Activated T-helper 9 cell treated with anti-CD3 and anti-CD28 coated beads, Interleukin-2, amount 50 U/mL, for 16 hours (primary cell): ENCODE measurements at places on chromosomes 5 and 9.

GRCh38 chr9:80775530-80775929 lies 913.8 kb downstream of the TLE1 start:
- no peak for DNase-seq

- DNase-seq: no peak
Measured at GRCh38 chr5:164893071-164893470, 1387.7 kb downstream of the MAT2B start.

DNA sequence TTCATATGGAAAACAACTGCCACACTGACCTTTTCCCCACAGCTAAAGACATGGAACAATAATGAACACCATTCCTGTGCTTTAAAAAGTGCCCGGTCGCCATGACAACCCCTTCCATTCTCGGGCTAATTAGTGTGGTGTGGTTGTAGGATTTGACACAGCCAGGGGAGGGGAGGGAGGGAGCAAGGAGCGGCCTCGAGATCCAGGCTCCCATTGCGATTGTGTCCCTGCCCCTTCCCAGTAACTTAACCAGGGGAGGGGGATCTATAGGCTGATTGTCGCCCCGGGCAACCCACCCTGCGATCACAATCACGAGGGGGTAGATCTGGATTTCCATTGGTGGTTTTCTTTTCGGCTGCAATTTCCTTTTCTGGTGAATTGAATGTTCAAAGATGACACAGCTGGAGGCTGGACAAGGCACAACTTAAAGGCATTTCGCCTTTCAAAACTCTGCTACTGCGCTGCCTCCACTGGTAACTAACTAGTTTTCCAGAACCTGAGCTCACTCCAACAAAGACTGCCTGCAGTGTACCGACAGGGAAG lies 96.7 kb upstream of the RETREG1 start:
- no peak for DNase-seq

DNA sequence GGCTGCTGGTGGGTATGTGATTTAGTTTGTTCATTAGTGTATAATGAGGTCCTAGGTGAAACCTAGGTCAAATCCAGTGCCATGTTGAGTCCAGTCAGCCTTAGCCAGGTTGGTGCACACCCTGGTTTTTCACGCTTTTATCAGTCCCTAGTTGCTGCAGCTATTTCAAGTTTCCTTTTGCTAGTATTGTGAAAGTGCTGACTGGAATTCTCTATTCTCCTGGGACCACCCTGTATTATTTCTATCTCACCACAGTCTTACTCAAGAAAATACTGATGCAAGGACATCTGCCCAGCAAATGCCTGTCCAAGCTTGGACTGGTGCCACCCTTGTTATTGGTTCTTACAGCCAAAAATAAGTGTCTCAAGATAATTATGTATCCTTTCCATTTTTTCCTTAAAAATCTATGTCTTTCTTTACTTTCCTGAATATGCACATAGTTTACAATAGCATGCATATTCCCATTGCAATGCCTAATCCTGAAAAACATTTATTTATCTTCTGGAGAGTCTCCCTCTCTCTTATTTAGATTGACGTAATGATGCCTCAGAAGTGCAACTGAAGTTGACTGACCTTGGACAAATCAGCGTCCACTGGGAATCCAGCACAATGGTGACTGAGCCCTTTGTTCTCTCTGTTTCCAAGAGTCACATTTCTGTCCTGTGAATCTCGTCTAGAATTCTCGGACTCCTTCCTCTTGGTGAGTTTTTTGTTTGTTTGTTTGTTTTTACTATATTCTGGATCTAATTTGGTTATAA lies 1075.0 kb downstream of the CDH9 start:
- no peak for DNase-seq

GRCh38 chr9:81416476-81417298 lies 272.7 kb downstream of the TLE1 start:
- DNase-seq: no peak

GRCh38 chr9:134492721-134493460 lies 148.7 kb upstream of the COL5A1 start:
- no peak for DNase-seq

DNA sequence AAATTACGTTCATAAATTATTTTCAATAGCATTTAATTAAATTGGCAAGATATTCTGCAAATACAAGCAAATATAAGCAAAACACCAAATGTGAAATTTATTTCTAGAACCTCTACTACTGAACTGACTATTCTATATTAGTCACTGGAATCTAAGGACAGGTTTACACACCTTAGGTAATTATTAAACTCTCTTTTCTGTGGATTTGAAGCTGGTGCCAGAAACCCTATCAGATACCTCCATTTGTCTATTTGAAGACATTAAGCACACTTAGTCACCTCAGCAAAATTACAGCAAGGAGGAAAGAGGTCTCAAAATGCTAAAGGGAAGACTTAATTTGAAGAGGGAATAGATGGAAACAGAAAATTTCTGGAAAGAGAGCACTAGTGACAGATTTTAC lies 83.4 kb downstream of the CPLANE1 start:
- DNase-seq: no peak

- no peak for DNase-seq
Measured at GRCh38 chr9:130610862-130611707, 31.7 kb downstream of the FUBP3 start.

DNA sequence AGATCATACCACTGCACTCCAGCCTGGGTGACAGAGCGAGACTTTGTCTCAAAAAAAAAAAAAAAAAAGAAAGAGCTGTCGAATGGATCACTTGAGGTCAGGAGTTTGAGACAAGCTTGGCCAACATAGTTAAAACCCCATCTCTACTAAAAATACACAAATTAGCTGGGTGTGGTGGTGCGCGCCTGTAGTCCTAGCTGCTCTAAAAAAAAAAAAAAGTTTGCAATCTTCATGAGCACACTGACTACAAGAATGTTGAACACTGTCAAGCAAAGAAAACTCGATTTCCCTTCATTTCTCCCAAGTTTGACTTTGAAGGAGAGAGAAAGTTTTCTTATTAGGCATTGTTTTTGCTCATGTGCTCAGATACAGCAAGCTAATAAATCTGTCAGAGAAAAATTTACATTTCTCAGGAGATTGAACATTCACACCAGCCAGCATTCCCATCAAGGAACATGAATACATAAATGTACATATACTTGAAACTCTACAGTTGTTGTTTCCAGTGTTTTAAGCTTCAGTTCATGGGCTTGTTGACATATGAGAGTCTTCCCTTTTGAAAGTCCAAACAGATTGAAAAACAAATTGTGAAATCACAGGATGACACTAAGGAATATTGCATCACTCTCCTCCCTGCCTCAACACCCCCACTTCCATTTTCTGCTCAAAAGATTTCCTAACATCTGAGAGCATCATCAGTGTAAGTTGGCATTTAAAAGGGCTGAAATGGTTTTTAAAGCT lies 81.8 kb downstream of the ARRDC3 start:
- no peak for DNase-seq

GRCh38 chr5:77957516-77957915 lies 181.4 kb upstream of the TBCA start:
- no peak for DNase-seq

DNA sequence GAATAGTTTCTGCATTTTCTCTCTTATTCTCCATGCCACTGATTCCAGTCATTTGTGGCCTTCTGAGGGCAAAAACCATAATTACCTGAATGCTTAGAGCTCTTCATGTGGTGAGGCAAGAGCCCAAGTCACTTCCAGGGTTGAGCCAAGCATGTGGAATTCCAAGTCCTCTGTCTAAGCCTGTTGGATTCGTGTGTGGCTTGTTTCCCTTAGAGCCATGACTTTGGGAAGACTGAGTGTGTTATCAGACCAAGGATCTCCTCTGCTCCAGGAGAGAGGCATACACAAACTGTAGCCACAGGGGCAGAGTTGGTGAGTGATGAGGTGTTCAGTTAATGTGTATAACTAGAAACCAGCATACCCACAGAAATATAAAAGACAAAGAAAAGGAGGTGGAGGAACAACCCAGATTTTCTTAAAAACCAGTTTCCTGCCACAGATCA lies 27.1 kb downstream of the SLC22A5 start:
- no peak for DNase-seq

GRCh38 chr9:112640311-112640710 lies 77.6 kb downstream of the INIP start:
- DNase-seq: no peak

DNA sequence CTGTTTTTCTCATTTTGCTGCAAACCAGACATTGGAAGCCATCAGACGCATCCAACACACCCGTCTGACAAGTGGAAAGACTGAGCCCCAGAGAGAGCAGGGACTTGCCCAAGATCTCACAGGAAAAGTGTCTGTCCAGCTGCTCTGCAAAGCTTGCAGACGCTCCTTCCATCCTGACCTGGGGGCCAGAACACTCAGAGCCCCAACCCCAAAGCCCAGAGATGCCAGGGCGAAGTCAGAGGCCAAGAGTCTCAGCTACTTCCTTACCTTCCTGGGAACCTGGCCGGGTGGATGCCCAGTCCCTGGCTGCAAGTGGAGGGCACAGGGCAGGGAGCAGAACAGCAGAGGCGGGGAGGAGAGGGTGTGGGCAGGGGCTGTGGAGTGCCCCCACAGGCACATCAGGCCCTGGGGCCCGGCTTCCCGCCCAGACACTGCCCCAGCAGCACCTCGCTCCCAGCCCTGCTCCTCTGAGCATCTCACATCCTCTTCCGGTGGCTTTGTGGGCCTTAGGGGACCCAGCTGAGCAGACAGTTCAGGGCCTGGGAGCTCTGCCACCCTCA lies 9.7 kb upstream of the RALGDS start:
- no peak for DNase-seq

GRCh38 chr5:76326577-76327302 lies 76.3 kb upstream of the IQGAP2 start:
- no peak for DNase-seq

DNA sequence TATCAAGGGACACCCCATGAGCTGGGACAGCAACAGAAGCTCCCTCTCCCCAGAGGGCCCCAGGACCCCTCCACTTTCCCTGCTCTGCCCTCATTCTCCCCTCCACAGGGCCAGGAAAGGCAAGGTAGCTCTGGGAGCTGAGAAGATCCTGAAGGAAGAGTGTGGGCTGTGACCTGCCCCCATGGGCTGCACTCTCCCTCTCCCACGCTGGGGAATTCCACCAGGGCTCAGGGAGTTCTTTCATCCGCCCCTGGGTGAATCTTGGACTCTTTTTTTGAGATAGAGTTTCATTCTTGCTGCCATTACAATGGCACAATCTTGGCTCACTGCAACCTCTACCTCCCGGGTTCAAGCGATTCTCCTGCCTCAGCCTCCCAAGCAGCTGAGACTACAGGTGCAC lies 73.8 kb downstream of the C9orf50 start:
- DNase-seq: no peak

DNA sequence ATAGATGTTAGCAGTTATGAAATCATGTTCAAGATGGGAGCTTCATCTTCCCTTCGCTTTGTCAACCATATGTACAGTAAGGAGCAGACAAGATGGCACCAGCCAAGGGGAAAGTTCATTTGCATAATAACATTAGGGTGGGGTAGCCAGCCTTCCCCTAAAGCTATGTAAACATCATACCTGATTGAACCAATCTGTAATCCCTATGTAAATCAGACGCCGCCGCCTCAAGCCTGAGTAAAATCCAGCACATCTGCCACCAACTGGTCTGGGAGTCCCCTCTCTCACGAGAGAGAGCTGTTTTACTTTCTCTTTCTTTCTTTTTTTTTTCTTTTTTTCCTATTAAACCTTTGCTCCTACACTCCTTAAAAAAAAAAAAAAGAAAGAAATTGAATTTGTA lies 30.8 kb upstream of the REEP2 start:
- no peak for DNase-seq

GRCh38 chr9:15104826-15105420 lies 194.7 kb upstream of the FREM1 start:
- peak; percentile 3 for DNase-seq

- no peak for DNase-seq
Measured at GRCh38 chr9:89835666-89836065, 230.9 kb downstream of the GADD45G start.

GRCh38 chr5:57476601-57477056 lies 6.0 kb downstream of the ACTBL2 start:
- no peak for DNase-seq

DNA sequence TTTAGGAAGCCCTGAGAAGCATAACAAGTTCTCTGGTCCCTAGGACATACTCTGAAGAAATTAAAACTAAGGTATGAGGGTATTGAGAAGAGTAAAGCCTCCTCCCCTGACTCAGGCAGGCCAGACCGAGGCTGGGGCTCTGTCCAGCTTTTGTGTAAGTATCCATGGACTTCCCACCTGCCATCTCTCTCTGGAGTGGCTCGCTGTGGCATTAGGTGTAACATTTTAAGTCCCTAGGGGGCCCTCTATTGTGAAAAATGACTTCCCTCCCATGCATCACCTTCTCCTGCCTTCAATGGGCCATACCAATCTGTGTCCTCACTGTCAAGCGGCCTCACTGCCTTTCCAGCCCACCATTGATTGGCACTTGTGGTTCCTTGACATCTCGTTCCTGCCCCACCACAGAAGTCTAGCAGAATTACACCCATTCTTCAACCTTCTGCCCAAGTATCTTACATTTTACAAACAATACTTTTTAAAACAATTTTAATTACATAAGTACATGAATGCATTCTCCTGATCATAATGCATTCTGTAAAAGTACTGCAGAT lies 205.5 kb downstream of the SLIT3 start:
- DNase-seq: no peak

- DNase-seq: no peak
Measured at GRCh38 chr9:33737811-33738606, 57.4 kb upstream of the PRSS3 start.

DNA sequence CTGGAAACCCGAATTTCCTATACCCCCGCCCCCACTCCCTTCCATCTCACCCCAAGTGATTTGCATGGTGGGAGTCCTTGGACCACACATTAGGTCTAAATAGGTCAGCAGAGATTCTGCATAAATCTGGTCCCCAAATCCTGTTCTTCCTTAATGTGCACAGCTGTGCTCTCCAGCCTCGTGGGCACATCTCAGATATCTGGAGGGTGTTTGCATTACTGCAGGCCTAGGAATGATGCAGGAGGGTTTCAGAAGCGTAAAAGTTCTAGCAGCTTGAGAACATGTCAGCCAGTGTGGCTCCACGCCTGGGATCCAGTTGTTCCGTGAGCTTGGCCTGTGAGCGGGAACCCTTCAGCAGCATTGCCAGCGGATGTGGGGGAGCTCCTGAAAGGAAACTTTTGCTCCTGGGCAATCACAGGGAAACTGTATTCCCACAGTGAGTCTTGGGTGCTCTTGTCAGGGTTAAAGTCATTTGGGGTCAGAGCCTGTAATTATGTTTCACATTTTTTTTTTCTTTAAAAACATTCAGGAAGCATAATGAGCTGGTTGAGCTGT lies 12.9 kb downstream of the ARHGAP26 start:
- DNase-seq: no peak

- DNase-seq: no peak
Measured at GRCh38 chr5:52531105-52531504, 256.6 kb upstream of the ITGA1 start.

DNA sequence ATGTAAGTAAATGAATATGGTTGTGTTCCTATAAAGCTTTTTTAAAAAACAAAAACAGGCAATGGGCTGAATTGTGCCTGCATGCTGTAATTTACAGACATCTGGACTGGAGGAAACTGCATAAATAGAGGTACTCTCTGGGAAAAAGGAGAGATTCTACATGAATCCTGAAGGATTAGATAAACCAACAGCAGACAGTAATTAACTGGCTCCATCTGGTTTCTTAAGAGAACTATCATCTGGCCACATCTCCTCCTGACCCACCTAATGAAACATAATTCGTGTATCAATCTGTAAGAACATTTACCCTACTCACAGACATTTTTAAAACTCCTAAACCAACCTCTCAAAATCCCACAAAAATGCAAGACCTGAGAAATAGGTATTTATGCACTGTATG lies 528.1 kb upstream of the ST8SIA4 start:
- DNase-seq: no peak
